ENCODE measurements at places on chromosomes 7 and 10. TPM values are rescaled to one million over a fixed set of nuclear protein-coding genes. Genes with fewer than 3 reads are reported as not detected.
A peak's percentile ranks its signal among the peaks of the same experiment; 100 is the strongest.

GRCh38 chr7:138000081-138000701 lies 1.7 kb downstream of the CREB3L2 start:
- peak; percentile 55 for DNase-seq
- H3K4me3 ChIP-seq: peak overlapping the region; percentile 43
- H3K27ac ChIP-seq: peak overlapping the region; percentile 95
- peaks cover 39% of the 10 kb centered on the region for H3K4me1 ChIP-seq
- no peaks in the 10 kb centered on the region for H3K27me3 ChIP-seq
- H3K36me3 ChIP-seq: no peaks in the 10 kb centered on the region

SPDYE2 gene
- not detected for total RNA-seq

CTTNBP2 gene
- 18.6 TPM for total RNA-seq

DNA sequence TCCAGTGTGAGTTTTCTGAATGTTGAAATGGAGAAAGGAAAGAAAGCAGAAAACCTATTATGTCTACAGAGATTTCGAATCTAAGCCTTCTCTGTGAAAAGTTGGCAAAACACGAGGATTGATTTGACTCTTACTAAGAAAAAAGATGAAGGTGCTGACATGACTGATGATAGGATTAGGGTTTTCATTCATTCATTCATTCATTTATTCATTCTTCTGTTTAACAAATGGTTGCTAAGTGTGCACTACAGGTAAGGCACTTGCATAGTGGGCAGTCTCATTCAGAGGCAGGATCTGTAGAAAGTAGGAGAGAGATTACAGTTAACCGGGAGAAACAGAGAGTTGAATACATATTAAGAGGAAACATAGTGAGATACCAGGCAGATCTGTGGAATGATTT lies 137.1 kb downstream of the ZNF365 start:
- H3K27ac ChIP-seq: no peak overlapping the region
- H3K27me3 ChIP-seq: no peaks in the 10 kb centered on the region
- no peaks in the 10 kb centered on the region for H3K4me1 ChIP-seq
- DNase-seq: no peak

Data from tibial nerve (tissue), 4 donors.